ENCODE measurements at places on chromosomes 3 and 15.

- no peak for DNase-seq
Measured at GRCh38 chr3:122770521-122771202, 23.0 kb downstream of the HSPBAP1 start.

GRCh38 chr3:60573494-60573893 lies 677.8 kb downstream of the FHIT start:
- no peak for DNase-seq

GRCh38 chr3:31456373-31456772 lies 76.4 kb upstream of the STT3B start:
- no peak for DNase-seq

- no peak for DNase-seq
Measured at GRCh38 chr15:36130641-36131310, 448.6 kb upstream of the CDIN1 start.

- DNase-seq = no peak
Measured at GRCh38 chr3:12288182-12289129, at the start of gene PPARG. Gene PPARG (plus strand): TSS chr3:12289070. CDS start chr3:12379712, 90,642 bp downstream.

- DNase-seq = no peak
Measured at GRCh38 chr15:101089579-101090427, 162.0 kb downstream of the CHSY1 start.

All from NCI-H2081 treated with DMSO at 0.1 percent for 48 hours (cell line).